NCI-H524 (cell line): ENCODE measurements at places on chromosomes 11 and 22.

DNA sequence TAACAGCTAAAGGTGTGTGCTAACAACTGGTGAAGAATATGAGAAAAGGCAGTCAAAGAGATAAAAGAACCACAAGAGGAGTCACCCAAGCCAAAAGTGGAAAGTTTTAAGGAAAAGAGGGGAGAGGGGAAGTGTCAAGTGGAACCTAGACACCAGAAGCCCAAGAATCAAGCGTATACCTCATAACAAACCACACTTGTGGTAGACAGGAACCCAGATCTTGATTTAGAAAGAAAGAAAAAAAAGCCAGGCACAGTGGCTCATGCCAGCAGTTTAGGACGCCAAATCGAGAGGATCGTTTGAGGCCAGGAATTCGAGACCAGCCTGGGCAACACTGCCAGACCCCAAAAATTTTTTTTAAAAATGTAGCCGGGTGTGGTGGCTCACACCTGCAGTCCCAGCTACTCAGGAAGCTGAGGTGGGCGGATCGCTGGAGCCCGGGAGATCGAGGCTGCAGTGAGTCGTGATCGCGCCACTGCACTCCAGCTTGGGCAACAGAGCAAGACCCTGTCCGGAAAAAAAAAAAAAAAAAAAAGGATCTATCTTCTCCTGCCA, 877 bp downstream of the SLC25A17 start:
- DNase-seq, result no peak

DNA sequence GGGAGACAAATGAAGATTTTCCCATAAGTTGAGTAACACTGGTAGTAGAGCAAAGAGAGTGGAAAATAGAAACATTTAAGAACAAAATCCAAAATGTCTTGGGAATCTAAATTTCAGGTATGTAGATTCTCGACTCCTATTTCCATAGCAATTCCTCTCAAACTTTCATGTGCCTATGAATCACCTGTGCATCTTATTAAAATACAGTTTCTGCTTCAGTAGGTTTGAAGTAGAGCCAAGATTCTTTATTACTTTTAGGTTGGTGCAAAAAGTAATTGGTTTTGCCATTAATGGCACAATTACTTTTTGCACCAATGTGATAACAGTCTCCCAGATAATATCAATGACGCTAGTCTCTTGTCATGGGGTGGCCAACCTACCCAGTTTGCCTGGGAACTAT, 115.3 kb upstream of the SLC5A12 start:
- no peak for DNase-seq

- DNase-seq, result peak; percentile 65
Observed at GRCh38 chr22:29154364-29155048, 51.2 kb upstream of the EMID1 start.

GRCh38 chr22:38401336-38402084, 53.5 kb downstream of the KCNJ4 start:
- DNase-seq, result no peak

- no peak for DNase-seq
Observed at GRCh38 chr11:63762654-63763495, 5.7 kb downstream of the ZFTA start.

DNA sequence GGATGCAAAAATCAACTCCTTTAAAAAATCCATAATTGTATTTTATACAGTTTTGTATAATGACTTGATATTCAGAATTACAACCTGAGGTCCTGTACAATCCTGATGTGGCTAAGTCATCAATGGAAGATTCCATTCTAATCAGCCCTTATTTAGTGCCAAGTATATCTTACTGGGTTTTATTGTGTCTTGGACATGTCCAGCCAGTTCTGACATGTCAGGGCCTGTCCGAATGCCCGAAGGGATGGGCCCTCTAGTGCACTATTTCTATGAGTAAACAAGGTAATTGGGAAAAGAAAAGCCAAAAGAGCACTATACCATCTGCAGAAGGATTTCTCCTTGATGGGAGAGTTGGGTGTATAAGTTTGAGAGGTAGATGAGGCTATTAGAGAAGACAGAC, 412.9 kb downstream of the METTL15 start:
- DNase-seq, result no peak

GRCh38 chr22:20610243-20610686, 102.9 kb downstream of the MED15 start:
- DNase-seq, result no peak

- DNase-seq, result no peak
Observed at GRCh38 chr11:67278939-67279588, 10.0 kb upstream of the ANKRD13D start.

DNA sequence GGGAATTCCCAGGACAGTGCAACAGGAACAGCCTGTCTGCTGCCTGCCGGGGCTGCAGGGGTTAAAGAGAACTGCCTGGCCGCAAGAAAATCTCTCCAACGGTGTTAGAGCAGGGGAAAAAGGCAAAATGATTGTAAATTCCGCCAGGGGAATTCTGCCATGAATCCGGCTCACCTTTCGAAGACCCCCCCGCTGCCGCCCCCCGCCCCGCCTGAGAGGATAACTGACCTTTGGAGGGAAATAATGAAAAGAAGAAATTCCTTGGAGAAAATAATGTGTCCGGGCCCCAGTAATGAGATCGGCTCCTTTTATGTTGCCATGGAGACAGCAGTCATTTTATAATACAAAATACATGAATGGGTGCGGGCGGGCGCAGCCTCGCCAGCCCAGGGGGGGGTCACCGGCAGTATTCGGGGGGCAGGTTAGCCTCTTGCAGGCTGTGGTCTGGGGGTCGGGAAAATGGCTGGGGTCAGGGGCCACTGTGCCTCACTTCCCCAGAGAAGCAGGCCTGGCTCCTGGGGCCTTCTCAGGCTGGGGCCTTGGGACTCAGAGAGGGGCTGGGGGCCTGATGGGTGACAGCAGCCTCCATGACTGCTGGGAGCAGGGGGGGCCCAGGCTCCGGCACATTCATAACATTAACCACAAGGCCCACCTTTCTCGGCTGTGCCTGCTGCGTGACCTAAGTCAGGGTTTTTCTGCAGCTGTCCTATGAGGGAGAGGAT, 228.1 kb downstream of the MN1 start:
- DNase-seq, result peak; percentile 14

DNA sequence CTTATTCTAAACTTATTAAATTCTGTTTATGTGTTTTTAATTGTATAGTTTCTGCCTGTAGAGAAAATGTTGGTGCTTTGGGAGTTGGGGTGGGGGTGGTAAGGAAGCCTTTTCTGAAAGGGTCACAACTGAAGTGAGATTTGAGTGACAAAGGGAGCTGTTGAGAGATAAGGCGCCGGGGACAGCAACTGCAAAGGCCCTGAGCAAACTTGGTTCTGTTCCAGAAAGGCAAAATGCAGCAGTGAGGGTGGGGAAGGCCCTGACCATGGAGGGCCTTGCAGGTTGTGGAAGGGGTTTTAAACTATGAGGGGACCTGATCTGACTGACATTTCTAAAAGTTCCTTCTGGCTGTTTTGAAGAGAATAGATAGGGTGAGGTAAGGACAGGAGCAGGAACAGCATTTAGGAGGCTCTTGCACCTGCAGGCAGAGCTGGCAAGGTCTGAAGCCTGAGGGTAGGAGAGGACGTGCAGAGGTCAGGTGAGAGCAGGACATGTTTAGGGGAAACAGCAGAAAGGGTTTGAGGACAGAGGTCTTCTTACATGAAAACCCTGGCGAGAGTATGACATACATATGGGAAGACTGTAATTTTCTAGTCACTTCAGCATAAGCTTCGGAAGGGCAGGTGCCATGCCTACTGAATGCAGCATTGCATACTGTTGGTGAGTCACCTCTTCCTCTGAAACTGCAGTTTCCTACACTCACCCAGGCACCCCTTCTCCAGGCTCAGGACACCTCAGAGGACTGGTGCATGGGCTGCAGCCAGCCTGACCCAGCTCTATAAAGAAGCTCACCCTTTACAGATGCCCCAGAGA, 190.7 kb downstream of the SNX19 start:
- no peak for DNase-seq

GRCh38 chr22:36162127-36163034, 1.8 kb upstream of the APOL3 start:
- DNase-seq, result no peak

DNA sequence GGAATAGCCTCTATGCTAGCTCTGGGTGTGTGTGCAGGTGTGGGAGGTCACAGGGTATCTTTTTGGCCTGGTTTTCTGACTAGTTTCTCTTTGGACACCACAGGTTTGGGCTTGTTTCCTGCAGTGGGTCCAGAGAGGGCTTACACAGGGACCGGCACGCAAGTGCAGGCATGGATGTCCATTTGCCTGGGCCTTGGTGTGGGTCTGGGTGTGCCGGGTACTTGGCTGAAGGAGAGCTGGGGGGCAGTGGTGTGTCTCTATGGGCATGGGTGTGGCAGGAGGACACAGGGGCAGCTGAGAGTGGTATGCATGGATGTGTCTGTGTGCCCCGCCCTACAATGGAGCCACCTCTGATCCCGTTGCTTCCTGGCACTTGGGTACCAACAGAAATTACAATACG, 7.5 kb upstream of the KCNJ11 start:
- DNase-seq, result no peak

GRCh38 chr22:40194656-40195055, 16.9 kb downstream of the TNRC6B start:
- DNase-seq, result no peak

DNA sequence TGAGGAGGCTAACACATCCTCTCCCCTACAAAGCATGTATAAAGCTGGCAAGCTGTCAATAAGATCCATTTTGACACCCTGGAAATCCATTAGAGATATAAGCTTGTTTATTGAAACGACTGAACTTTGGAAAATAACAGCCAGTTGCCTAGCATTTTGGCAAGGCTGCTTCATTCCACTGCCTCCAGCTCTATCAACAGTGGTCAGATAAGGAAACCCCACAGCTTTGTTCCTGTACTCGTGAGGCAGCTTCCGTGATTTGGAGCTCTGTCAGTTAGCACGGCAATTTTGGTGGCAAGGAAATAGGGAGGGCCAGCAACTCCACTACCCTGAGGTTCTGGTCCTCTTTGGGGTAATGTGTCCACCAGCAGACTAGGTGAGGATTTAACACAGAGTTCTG, 2.0 kb upstream of the OR51S1 start:
- DNase-seq, result no peak

DNA sequence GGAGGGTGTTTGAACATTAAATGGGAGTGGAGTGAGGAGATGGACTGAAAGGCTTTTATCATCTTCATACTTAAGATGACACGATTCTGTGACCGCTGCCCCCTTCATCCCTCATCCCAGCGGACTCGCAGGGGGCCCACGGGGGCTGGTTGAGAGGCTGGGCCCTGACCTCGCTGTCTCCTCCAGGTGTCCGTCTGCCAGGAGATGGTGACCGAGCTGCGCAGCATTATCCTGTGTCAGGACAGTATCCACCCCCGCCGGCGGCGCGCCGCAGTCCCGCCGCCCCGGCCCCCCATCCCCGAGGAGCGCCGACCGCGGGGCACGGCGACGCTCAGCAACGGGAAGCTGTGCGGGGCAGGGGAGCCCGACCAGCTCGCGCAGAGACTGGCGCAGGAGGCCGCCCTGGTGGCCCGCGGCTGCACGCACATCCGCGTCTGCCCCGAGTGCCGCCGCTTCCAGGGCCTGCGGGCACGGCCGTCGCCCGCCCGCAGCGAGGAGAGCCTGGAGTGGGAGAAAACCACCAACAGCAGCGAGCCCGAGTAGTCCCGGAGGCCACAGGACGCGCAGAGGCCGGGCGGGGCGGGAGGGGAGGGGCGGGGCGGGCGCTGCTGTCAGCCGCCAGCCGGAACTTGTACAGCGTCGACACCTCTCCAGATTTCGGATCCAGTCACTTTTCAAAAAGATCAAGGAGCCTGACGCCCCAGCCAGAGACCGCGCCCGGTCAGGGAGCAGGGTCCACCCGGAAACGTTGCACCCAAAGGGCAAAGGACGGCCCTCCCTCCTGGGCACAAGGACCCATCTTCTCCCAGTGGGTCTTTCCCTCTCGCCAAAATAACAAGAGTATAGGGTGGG, 38.0 kb upstream of the TBCEL start:
- peak; percentile 52 for DNase-seq

DNA sequence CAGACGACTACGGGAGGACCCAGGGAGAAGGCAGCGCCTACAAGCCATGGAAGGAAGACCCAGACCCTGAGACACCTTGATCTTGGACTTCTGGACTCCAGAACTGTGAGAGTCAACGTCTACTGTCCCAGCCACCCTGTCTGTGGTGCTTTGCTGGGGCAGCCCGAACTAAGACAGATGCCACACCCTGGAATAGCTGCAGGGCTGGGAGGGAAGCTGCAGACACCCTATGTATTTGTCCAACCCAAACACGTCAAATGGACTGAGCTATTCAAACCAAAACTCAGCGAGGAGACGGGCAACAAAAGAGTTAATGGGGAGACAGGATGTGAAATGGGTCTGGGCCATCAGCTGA, 169.3 kb downstream of the CTTN start:
- no peak for DNase-seq

DNA sequence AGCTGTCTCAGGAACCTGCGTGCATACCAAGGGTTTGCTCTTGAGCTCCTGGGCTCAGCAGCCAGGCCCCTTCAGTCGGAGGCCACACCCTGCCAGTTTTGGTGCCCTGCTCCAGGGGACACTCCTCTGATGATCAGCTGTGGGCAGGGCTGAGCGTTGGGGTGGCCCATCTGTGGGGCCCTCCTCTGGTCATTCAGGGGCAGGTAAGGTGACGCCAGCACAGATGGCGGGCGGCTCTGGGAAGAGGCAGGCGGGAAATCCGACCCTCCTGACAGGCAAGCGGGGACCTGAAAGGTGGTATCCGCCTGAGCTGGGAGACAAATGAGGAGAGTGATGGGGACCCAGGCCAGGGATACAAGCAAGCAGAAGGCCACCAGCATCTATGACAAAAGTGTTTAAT, 3.8 kb upstream of the MFNG start:
- DNase-seq, result peak; percentile 17

- no peak for DNase-seq
Observed at GRCh38 chr11:69051381-69052342, 2.9 kb downstream of the TPCN2 start.

DNA sequence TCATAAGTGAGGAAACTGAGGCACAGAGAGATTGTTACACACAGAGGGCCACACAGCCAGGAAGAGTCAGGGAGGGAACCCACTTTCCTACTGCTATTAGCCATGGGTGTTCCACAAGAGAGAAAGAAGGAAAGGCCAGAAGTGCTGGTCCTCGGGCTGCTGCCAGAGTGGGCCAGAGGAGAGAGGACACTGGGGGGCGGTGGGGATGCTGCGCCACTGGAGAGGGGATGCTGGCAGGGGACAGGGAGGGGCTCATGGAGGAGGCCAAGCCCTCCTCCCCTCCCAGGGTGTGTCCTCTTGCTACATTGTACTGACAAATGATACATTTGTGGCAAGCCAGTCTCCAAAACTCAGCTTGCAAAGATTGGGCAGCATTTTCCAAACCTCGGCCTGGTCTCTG, 9.9 kb downstream of the IL10RA start:
- DNase-seq, result no peak

- no peak for DNase-seq
Observed at GRCh38 chr11:70159627-70160570, 43.2 kb upstream of the FADD start.
